ENCODE measurements at places on chromosomes 13 and 19. TPM values are rescaled to one million over a fixed set of nuclear protein-coding genes. Genes with fewer than 3 reads are reported as not detected.

EMC10 gene
- 146 TPM for total RNA-seq

NFKBIB gene
- total RNA-seq, result 26.0 TPM

NECTIN2 gene
- total RNA-seq, result 207 TPM

GSX1 gene
- not detected for total RNA-seq

RFXANK gene
- 43.5 TPM for total RNA-seq

MCEMP1 gene
- total RNA-seq, result not detected

SCN1B gene
- total RNA-seq, result 8.1 TPM

DCLK1 gene
- total RNA-seq, result 10.4 TPM

CEACAM21 gene
- total RNA-seq, result not detected

SIGLEC12 gene
- total RNA-seq, result not detected

STOML3 gene
- not detected for total RNA-seq

GPR12 gene
- not detected for total RNA-seq
